AML-193 (cell line): ENCODE measurements at places on chromosomes 5 and 9.

GRCh38 chr9:35102465-35102768, 514 bp downstream of the STOML2 start:
- no peak for DNase-seq

- no peak for DNase-seq
Measured at GRCh38 chr9:116285320-116285719, 131.7 kb downstream of the PAPPA start.

- DNase-seq: no peak
Measured at GRCh38 chr5:140232731-140233130, 57.7 kb downstream of the CYSTM1 start.

DNA sequence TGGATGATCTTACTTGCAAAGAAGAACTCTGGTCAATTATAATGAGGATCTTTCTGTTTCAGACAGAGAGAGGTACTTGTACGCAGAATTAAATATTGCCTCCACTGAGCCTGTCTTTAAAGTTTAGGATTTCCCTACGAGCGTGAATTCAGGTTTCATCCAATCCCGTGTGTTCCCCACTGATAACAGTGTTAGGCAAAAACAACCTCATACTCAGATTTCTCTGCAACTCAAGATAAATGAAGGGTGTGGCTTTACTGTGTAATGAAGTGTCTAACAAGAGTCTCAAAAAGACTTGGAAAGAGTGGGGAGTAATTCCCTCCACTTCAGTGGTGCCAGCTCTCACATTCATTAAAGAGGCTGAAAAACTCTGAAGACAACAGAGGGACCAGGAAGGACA, 53.2 kb upstream of the ACO1 start:
- DNase-seq: no peak

GRCh38 chr5:38715696-38716095, 130.1 kb upstream of the OSMR start:
- no peak for DNase-seq
